ENCODE measurements at places on chromosomes 3 and 15. TPM values are rescaled to one million over a fixed set of nuclear protein-coding genes. Genes with fewer than 3 reads are reported as not detected.

- H3K4me3 ChIP-seq = no peak overlapping the region
- no peaks in the 10 kb centered on the region for H3K36me3 ChIP-seq
- DNase-seq = no peak
- no peak overlapping the region for H3K27ac ChIP-seq
Observed at GRCh38 chr3:127034990-127035652, 52.2 kb downstream of the PLXNA1 start.

GRCh38 chr3:36733723-36734122 is 30.6 kb downstream of the DCLK3 start:
- H3K4me1 ChIP-seq = no peaks in the 10 kb centered on the region
- DNase-seq = no peak
- no peak overlapping the region for H3K27ac ChIP-seq
- H3K4me3 ChIP-seq = no peak overlapping the region
- no peaks in the 10 kb centered on the region for H3K36me3 ChIP-seq

- H3K27ac ChIP-seq = no peak overlapping the region
- H3K4me1 ChIP-seq = no peaks in the 10 kb centered on the region
- no peak overlapping the region for H3K4me3 ChIP-seq
- H3K27me3 ChIP-seq = no peaks in the 10 kb centered on the region
- no peak for DNase-seq
Observed at GRCh38 chr15:39515765-39516164, 65.1 kb upstream of the THBS1 start.

GRCh38 chr15:99762288-99762687 is 29.1 kb upstream of the LYSMD4 start:
- no peaks in the 10 kb centered on the region for H3K36me3 ChIP-seq
- no peak overlapping the region for H3K27ac ChIP-seq
- no peak overlapping the region for H3K4me3 ChIP-seq
- no peaks in the 10 kb centered on the region for H3K27me3 ChIP-seq

DNA sequence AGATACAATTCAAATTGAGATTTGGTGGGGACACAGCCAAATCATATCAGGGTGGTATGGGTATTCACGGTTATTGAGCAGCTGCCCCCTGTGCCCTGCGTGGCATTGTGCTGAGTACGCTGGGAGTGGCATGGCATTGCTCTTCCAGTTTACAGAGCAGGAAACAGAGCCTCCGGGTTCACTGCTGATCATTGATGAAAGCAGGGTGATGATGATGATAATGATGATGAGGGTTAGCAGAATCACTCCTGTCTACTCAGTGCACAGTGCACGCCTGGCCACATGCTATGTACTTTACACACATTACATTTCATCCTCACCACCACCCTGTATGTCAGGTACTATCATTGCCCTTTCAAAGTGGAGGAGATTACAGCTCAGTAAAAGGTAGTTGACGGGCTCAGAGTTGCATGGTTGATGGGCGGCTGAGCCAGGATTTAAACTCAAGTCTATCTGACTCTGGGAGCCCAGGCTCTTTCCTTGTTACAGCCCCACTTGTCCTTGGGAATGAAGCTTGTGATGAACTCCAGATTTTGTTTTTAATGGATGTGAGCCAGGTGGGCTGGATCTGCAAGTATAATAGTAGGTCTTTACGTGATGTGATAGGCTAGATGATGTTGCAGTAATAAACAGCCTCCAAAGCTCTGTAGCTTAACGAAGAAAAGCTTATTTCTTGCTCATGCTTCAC is 87.6 kb upstream of the MYZAP start:
- H3K27me3 ChIP-seq = no peaks in the 10 kb centered on the region
- H3K27ac ChIP-seq = peak overlapping the region; percentile 95
- H3K4me3 ChIP-seq = no peak overlapping the region
- no peaks in the 10 kb centered on the region for H3K36me3 ChIP-seq
- peaks cover 99% of the 10 kb centered on the region for H3K4me1 ChIP-seq
- no peak for DNase-seq

- H3K27me3 ChIP-seq = no peaks in the 10 kb centered on the region
- no peak overlapping the region for H3K27ac ChIP-seq
- no peak for DNase-seq
- H3K4me3 ChIP-seq = no peak overlapping the region
Observed at GRCh38 chr3:140223631-140224030, 288.6 kb downstream of the CLSTN2 start.

DNA sequence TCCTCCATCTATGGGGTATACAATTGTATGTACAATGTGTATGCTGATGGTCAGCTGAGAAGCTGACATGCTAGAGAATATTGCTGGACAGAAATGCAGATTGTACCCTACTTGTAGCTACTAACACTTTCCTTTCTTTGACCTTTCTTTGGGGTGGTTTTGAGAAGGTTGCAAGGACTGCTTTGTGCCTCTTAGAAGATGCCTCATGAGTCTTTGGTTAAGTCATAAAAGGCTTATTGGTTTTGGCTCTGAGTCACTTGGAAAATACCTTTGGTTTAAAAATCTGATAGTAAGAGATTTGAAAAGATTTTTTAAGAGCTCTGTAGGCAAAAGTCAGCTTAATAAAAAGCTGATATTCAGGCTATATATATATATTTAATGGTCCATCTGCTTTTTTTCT is 71.5 kb downstream of the ZMAT3 start:
- no peak overlapping the region for H3K27ac ChIP-seq
- H3K4me3 ChIP-seq = no peak overlapping the region
- no peaks in the 10 kb centered on the region for H3K27me3 ChIP-seq

DNA sequence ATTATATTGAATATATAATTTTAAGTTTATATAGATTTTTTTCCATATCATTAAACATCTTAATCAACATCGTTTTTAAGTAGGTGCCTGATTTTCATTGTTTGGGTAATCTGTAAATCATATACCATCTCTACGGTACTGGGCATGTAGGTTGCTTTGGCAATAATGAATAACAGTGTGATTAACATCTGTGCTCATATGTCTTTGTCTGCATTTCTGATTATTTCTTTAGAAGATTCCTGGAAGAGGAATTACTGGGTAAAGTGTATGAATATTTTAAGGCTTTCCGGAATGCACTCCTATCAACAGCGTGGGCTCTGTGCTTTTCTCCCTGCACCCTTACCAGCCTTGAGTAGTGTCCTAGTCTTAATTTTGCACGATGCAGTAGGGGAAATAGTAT is 119.8 kb upstream of the LIPC start:
- no peaks in the 10 kb centered on the region for H3K4me1 ChIP-seq
- H3K27ac ChIP-seq = no peak overlapping the region
- H3K27me3 ChIP-seq = no peaks in the 10 kb centered on the region
- H3K4me3 ChIP-seq = no peak overlapping the region
- no peak for DNase-seq

GRCh38 chr3:115275896-115276295 is 128.8 kb upstream of the ZBTB20 start:
- H3K4me1 ChIP-seq = no peaks in the 10 kb centered on the region
- no peak for DNase-seq
- no peak overlapping the region for H3K4me3 ChIP-seq

GRCh38 chr15:39860200-39860599 is 59.9 kb downstream of the GPR176 start:
- H3K27ac ChIP-seq = no peak overlapping the region

DNA sequence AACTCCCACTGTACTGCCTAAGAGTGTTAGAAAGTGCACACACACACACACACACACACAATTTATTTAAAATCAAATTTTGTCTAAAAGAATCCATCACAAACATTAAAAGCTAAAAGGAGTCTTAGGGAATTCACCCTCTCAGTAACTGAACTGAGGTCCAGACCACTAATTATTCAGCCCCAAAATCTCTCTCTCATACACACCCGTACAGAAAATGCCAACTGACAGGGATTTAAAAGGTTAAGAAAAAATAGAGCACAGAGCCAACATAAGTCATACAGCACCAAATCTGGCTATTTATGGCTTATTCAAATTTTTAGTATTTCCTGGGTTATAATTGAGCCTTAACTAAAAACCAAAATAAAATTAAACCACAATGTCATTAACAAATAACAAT is 20.7 kb downstream of the GBE1 start:
- H3K4me3 ChIP-seq = no peak overlapping the region
- H3K4me1 ChIP-seq = peaks cover 24% of the 10 kb centered on the region
- H3K36me3 ChIP-seq = no peaks in the 10 kb centered on the region
- no peaks in the 10 kb centered on the region for H3K27me3 ChIP-seq
- no peak for DNase-seq
- no peak overlapping the region for H3K27ac ChIP-seq

- no peak for DNase-seq
- no peaks in the 10 kb centered on the region for H3K36me3 ChIP-seq
- no peaks in the 10 kb centered on the region for H3K4me1 ChIP-seq
- H3K4me3 ChIP-seq = no peak overlapping the region
- H3K27ac ChIP-seq = no peak overlapping the region
Observed at GRCh38 chr3:22349215-22349851, 598.3 kb upstream of the ZNF385D start.

PRRT3 gene
- 4.3 TPM for total RNA-seq
